ENCODE measurements at places on chromosomes 6 and 20.

DNA sequence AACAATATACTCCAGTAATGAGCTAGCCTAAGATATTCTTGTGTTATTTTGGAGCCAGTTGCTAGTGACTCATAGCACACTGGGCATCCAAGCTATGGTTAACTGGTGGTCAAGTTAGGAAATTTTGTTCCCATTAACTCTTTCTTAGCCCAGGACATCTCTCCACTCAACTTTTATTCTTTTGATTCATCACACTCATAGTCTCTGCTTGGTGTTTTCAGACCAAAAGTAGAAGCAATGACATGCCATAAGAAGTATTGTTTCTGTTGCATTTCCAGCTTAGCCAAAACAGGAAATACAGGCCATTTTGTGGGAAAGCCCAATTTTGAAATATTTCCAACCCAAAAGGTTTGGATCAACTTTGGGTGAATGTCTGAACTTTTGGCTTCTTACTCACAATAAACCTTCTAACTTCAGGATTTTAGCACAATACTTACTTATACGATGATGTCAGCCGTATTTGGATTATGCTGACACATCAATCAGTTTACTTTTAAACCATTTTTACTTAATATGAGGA is 31.6 kb upstream of the CCN2 start:
- no peak for DNase-seq

- no peak for DNase-seq
These were observed 267.2 kb upstream of the ECI2 start for GRCh38 chr6:4402477-4402976.

DNA sequence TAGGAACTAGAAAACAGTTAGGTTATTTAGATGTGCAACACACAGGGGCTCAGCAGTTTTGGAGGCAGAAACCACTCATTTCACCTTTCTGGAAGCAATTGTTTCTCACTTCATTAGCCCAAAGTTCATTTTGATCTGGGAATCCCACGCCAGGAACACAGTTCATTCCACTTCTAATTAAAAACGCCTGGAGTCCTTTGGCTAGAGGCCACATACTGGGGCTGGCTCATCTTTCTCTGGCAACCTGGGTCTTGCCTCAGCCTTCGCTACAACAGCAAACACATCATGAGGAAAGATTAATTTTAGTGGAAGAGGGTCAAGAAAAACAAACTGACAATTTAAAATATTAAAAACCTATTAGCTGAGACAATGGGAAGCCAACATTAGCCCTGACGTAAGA is 69.7 kb downstream of the RFPL4B start:
- no peak for DNase-seq

DNA sequence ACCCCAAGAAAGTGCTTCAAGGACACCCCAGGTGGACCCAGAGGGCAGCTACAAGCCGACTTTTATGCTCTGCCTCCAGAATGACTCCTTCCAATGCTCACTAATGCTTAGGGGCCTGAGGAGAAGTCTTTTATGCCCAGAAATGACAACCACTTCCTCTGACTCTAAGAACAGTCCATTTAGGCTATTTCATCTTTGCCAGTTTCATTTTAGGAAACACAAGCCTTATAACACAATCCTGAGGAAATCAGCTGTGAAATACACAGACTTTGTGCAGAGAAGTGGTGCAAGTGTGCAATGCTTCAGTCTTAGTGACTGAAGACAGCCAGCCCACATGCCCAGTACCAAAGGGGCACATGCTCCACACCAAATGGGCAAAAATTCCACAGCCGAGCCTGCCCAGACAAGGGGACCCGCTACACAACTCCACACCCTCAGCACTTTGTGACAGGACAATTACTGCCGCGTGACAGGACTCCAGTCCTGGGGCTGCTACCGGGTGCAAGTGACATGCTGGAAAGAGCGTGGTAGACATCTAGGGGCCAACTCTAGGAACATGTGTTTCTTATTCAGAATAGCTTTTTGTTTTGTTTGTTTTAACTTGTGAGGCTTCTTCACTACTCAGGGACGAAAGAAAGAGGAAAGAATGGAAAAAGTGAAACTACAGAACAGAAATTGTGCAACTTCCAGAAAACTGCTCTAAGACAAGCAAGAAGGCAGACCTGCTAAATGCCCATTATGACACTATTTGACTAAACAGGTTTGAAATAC is 28.2 kb upstream of the PLAGL1 start:
- DNase-seq, result peak; percentile 15

DNA sequence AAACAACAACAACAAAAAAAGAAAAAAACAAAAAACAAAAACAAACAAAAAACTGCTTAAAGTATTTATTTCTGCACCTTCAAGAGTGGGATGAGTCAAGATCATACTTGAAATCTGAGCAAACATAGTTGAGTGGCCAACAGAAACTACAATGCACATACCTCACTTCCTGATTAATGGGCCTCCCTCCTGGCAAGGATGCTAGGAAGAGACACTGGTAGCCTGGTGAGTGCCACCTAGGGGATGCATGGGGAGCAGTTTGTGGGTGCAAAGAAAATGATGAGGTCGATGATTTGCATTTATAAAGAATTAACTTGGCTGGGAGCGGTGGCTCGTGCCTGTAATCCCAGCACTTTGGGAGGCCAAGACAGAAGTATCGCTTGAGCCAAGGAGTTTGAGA is 808.1 kb downstream of the MAFB start:
- DNase-seq, result no peak

DNA sequence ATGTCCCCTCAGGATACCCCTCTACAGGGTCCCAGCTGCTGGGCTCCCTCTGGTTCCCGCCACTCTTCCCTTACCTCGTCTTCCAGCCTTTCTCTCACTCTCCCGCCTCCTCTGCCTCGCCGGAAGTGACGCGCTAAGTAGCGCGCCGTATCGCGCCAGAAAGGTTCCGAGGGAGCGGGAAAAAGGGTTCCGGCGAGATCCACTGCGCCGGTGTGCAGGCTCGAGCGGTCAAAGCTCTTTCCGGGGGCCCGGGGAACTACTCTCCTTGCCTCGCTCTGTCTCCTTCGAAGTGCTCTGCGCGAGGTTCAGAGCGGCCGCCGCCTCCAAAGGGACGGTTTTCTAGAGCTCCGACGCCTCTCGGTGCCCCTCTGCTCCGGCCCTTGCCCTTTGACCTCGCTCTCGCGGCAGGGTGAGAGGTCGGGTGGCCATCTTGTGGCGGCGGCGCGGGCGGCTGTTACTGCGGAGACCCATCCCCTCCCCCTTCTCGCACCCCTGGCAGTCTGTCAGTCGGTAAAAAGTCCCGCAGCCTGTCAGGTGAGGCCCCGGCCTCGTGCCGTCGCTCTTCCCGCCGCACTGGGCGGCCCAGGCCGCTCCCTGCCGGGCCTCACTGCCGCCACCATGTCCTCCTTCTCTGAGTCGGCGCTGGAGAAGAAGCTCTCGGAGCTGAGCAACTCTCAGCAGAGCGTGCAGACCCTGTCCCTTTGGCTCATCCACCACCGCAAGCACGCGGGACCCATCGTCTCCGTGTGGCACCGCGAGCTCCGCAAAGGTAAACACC is at the start of the genes RPRD1B and TTI1:
TSS of gene RPRD1B (plus strand) at position 417 of the 778 bp plus-strand sequence. CDS start at position 619, 202 bp downstream.
TSS of gene TTI1 (minus strand) at position 127 of the 778 bp plus-strand sequence. CDS start 19,640 bp downstream, outside the sequence.
- peak; percentile 89 for DNase-seq

- DNase-seq, result no peak
These were observed 196.2 kb upstream of the PRDM1 start for GRCh38 chr6:105889902-105890301.

- no peak for DNase-seq
These were observed 214.8 kb downstream of the ADGB start for GRCh38 chr6:146813554-146813953.

- no peak for DNase-seq
These were observed 18.7 kb upstream of the COL10A1 start for GRCh38 chr6:116144605-116145004.

DNA sequence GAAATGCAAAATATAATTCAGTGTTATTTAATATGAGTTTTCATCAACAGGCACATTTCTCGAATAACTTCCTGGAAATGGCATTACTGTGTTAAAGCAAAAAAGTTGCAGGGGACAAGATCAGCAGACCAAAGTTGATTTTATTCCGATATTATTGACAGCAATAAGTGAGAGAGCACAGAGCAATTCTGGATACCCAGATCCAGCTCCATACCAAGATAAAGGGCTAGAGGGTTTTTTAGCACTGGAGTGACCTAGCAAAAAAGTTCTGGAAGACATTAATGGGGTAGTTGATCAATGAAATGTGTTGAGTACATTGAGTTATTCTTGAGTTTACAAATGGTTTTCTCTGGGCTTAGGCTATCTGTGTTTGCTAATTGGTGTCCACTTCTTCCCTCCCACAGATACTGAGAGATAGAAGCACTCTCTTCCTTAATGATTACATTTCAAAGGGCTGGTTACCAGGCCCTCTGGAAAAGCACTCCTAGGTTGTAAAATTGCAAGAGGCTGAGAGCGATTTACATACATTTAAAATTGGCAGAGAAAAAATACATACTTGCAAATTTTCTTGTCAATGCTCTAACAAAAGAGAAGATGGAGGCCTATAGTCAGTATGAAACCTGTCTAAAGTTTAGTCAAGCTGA is 47.0 kb upstream of the MANEA start:
- DNase-seq, result no peak

DNA sequence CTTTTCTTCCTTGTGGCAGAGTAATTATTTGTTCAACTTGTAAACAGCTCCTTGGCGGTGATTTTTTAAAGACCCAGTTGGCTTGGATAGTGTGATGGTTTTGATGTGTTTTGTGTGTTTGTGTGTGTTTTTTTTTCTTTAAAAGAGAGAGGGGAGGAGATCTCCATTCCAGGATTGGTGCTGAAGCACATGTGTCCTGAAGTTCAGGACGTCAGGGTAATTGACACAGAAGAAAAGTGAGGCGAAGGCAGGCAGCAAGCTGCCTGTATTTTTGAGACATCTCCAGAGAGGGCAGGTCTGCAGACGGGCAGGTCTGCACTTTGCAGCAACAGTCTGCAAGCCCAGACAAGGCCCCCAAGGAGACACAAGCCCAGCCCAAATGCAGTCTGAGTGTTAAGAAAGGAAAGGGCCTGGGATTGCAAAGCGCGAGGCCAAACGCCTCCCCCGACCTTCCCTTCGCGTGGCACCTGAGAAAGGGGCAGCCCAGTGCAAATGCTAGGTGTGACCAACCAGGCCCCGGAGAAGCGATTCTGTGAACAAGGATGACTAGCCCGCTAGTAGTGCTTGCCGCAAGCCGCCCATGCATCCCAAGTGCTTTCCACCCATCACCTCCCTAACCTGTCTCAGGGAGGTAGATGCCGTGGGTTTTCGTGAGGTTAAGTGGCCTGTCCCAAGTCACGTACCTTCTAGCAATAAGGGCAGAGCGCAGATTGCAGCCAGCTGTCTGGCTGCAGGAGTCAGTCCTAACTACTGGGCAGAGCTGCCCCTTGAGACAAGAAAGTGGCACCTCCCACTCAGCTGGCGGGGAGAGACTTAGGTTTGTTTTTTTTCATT is 230.5 kb downstream of the ZMYND8 start:
- DNase-seq, result no peak

- DNase-seq, result peak; percentile 87
These were observed 25.4 kb upstream of the ASIP start for GRCh38 chr20:34215711-34216381.

GRCh38 chr6:128599036-128599435 is 78.6 kb upstream of the PTPRK start:
- DNase-seq, result no peak

All from WTC11 (cell line).